Effector memory CD4-positive, alpha-beta T cell (primary cell): ENCODE measurements at places on chromosomes 13 and 19.

DNA sequence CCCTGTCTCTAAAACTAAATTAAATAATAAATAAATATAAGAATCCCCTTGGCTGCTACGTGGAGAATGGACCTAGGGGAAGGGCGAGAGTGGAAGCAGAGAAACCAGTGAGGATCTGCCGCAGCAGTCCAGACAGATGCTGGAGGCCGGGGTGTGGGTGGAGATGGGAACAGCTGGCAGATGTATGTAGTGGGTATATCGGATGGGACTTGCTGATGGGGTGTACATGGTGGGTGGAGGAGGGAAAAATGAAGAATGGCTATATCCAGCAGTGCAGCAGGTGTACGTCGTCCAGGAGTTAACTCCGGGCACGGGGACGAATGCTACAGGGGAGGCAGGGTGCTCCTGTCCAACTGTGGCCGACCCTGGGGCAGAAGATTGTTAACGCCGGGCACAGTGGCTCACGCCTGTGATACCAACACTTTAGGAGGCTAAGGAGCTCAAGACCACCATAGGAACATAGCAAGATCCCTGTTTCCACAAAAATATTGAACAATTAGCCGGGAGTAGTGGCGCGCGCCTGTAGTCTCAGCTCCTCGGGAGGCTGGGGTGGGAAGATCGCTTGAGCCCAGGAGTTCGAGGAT lies 654 bp downstream of the CEP89 start:
- peaks cover 6% of the 10 kb centered on the region for H3K36me3 ChIP-seq
- H3K27me3 ChIP-seq, result no peaks in the 10 kb centered on the region
- H3K4me1 ChIP-seq, result peaks cover 5% of the 10 kb centered on the region
- peak overlapping the region; percentile 60 for H3K27ac ChIP-seq

DNA sequence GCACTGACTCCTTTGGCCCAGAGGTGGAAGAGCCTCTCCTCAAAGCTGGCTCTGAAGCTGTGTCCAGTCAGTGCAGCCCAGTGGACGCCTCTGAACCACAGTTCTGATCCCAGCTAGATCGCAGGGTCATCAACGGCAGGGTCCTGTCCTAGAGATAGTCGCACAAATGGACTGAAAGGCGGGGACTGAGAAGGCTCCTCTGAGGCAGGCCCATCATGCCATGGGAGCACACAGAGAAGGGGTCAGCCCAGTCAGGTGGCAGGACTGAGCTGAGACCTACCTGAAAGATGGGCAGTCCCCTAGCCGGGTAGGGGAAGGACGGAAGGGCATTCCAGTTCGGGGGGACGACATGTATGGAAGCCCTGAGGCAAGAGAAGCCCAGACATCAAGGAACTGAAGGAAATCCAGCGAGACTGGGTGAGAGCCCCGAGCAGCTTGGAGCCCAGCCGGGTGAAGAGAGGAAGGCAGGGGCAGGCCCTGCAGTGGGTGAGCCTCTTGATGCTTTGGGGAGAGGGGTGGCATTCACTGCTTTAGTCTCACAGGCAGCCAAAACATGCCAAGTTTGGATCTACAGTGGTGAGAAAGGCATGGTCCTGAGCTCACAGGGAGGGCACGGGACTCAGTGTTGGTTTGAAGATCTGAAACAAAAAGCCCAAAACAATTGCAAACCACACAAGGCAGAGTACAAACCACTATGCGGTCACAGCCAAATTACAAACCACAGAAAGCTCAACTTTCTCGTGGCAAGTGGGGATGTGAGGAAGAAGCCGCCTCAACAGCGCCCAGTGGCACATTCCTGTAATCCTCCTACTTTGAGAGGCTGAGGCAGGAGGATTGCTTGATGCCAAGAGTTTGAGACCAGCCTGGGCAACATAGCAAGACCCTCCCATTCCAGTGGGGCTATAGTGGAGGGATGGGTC lies 10.0 kb downstream of the CALM3 start:
- H3K4me3 ChIP-seq, result no peak overlapping the region
- peaks cover 33% of the 10 kb centered on the region for H3K4me1 ChIP-seq
- peaks cover 39% of the 10 kb centered on the region for H3K36me3 ChIP-seq
- H3K27ac ChIP-seq, result peak overlapping the region; percentile 66
- DNase-seq, result no peak

GRCh38 chr19:46571495-46571894 lies 29.6 kb upstream of the CALM3 start:
- H3K36me3 ChIP-seq, result no peaks in the 10 kb centered on the region
- no peak overlapping the region for H3K27ac ChIP-seq
- DNase-seq, result no peak
- H3K27me3 ChIP-seq, result no peaks in the 10 kb centered on the region
- H3K4me1 ChIP-seq, result peaks cover 10% of the 10 kb centered on the region

DNA sequence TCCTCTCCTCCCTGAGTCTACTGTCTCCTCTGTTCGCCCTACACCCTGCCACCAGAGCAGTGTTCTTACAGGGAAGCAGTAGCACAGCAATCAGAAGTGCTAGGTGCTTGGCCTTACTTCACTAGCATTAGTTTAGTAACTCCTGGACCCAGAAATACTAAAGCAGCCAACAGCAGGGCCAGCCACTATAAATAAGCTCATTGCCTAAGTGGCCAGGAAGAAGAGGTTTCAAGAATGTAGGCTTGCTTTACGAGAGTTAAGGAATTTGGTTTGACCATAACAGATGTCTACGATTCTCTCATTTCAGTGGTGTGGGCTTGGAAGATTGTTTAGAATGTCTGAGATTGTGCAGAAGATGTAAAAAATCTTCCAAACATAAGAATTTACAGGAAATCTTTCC lies 103.3 kb downstream of the ZAR1L start:
- no peak overlapping the region for H3K27ac ChIP-seq
- H3K4me1 ChIP-seq, result no peaks in the 10 kb centered on the region
- no peak overlapping the region for H3K4me3 ChIP-seq
- no peaks in the 10 kb centered on the region for H3K27me3 ChIP-seq
- no peak for DNase-seq
- peaks cover 18% of the 10 kb centered on the region for H3K36me3 ChIP-seq

DNA sequence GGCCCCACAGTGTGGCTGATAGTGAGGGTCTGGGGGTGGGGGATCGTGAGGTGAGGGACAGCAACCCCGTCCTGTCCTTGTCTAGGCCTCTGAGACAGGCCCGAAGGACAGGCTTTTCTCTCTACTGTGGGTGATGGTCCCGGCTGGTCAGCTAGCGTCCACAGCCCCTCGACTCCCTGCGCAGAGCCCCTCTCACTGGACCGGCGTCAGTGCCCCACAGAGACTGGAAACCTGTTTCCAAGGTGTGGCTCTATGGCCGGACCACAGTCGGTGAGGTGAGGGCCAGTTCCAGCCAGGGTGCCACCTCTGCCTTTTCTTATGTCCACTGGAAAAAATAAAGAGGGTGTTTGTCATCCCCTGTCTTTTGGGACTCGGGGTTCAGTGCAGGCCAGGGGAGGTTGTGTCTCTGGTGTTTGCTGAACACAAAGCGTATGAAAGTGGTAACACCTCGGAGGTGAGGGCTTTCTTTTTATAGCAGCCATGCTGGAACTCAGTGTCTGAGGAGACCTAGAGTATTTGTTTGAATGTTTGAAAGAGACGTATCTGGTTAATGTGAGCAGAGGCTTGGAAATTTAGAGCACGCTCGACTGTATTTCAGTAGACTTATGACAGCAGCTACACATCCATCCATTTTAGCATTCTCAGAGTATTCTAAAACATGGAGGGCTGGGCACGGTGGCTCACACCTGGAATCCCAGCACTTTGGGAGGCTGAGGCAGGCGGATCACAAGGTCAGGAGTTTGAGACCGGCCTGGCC lies 22.8 kb downstream of the ATP11A start:
- H3K27me3 ChIP-seq, result no peaks in the 10 kb centered on the region
- no peak overlapping the region for H3K4me3 ChIP-seq
- no peaks in the 10 kb centered on the region for H3K36me3 ChIP-seq
- DNase-seq, result no peak
- H3K27ac ChIP-seq, result no peak overlapping the region
- no peaks in the 10 kb centered on the region for H3K4me1 ChIP-seq

DNA sequence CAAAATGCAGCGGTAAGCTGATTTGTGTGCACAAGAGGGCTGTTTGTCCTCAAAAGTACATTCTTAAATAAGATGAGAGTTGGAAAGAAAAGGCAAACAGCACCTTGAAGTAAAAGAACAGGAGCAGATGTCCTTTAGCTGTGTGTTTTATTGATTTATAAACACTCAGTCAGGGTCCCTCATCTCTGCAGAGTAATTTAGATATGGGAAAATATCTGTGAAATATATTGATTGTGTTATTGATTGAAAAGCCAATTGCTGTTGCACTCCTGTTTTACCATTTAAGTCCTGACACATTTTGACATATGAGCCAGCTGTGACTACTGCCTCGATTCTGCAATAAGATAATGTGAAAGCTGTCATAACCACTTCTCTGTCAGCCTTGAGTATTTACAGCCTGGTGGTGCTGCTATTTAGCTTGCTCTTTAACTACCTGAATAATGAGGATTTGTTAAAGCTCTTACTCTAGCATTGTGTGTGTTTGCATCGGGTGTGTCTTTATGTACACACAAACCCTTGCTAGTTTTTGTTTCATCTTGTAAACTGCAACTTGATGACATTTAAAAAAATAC lies 550.1 kb downstream of the DACH1 start:
- H3K4me3 ChIP-seq, result no peak overlapping the region
- H3K27me3 ChIP-seq, result no peaks in the 10 kb centered on the region
- no peak overlapping the region for H3K27ac ChIP-seq
- H3K36me3 ChIP-seq, result no peaks in the 10 kb centered on the region
- H3K4me1 ChIP-seq, result no peaks in the 10 kb centered on the region

- H3K4me3 ChIP-seq, result no peak overlapping the region
- H3K27ac ChIP-seq, result no peak overlapping the region
- no peaks in the 10 kb centered on the region for H3K4me1 ChIP-seq
Observed at GRCh38 chr19:36245210-36246005, 30.5 kb downstream of the ZNF146 start.

- no peaks in the 10 kb centered on the region for H3K27me3 ChIP-seq
- no peak for DNase-seq
- peaks cover 56% of the 10 kb centered on the region for H3K36me3 ChIP-seq
Observed at GRCh38 chr19:2243274-2244124, 5.6 kb upstream of the AMH start.

DNA sequence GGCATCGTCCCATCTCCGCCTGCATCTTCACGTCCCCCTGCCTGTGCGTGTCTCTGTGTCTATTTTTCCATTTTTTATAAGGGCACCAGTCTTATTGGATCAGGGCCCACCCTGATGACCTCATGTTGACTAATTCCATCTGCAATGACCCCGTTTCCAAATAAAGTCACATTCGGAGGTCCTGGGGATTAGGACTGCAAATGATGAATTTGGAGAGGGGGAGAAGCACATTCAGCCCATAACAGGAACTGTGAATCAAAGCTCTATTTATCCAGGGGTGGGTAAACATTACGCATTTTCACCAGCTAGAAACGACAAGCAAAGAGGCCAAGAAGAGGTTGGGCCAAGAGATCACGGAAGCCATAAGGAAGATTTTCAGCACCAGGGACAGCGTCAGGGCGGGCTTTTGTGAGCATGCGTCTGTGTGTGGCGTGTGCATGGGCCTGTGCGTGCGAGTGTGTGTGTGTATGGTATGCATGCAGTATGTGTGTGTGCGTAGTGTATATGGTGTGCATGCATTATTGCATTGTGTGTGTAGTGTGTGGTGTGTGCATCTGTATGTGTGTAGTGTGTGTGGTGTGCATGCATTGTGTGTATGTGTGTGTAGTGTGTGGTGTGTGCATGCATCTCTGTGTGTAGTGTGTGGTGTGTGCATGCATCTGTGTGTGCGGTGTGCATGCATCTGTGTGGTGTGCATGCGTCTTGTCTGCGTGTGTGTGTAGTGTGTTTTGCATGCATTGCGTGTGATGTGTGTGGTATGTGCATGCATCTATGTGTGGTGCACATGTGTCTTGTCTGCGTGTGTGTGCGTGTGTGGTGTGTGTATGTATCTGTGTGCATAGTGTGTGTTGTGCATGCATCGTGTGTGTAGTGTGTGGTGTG lies 19.6 kb downstream of the CELF5 start:
- H3K27me3 ChIP-seq, result no peaks in the 10 kb centered on the region
- no peaks in the 10 kb centered on the region for H3K36me3 ChIP-seq
- H3K4me1 ChIP-seq, result no peaks in the 10 kb centered on the region
- no peak overlapping the region for H3K27ac ChIP-seq

GRCh38 chr19:18603255-18603957 lies 3.2 kb downstream of the CRLF1 start:
- peaks cover 22% of the 10 kb centered on the region for H3K4me1 ChIP-seq
- H3K36me3 ChIP-seq, result no peaks in the 10 kb centered on the region
- H3K4me3 ChIP-seq, result no peak overlapping the region
- H3K27me3 ChIP-seq, result peaks cover 52% of the 10 kb centered on the region

- no peak for DNase-seq
- no peak within 1 kb of the TSS for H3K27ac ChIP-seq
- peaks cover 19% of the 10 kb centered on the region for H3K27me3 ChIP-seq
- H3K4me3 ChIP-seq, result no peak within 1 kb of the TSS
Observed at GRCh38 chr13:95644601-95645052, at the start of gene DZIP1. Gene DZIP1 (minus strand): TSS chr13:95644706. CDS start chr13:95642029, 2,677 bp downstream.

- no peaks in the 10 kb centered on the region for H3K36me3 ChIP-seq
- H3K4me3 ChIP-seq, result no peak overlapping the region
- no peak overlapping the region for H3K27ac ChIP-seq
- no peak for DNase-seq
- H3K27me3 ChIP-seq, result no peaks in the 10 kb centered on the region
- no peaks in the 10 kb centered on the region for H3K4me1 ChIP-seq
Observed at GRCh38 chr13:32033744-32034143, 2.2 kb downstream of the FRY start.

- no peaks in the 10 kb centered on the region for H3K4me1 ChIP-seq
- H3K27me3 ChIP-seq, result no peaks in the 10 kb centered on the region
- no peak overlapping the region for H3K27ac ChIP-seq
- DNase-seq, result no peak
- H3K4me3 ChIP-seq, result no peak overlapping the region
Observed at GRCh38 chr13:96388598-96388997, 298.7 kb downstream of the HS6ST3 start.
